ENCODE measurements at places on chromosomes 3 and 15. TPM values are rescaled to one million over a fixed set of nuclear protein-coding genes. Genes with fewer than 3 reads are reported as not detected.

SH2D7 gene
- not detected for total RNA-seq

PP2D1 gene
- total RNA-seq, result not detected

IGDCC3 gene
- 0.48 TPM for total RNA-seq

SLC51A gene
- not detected for total RNA-seq

ACKR2 gene
- 0.19 TPM for total RNA-seq

CCR2 gene
- not detected for total RNA-seq

DLEC1 gene
- total RNA-seq, result 0.24 TPM

ZNF620 gene
- total RNA-seq, result 4.8 TPM

SNRPA1 gene
- 39.9 TPM for total RNA-seq

PHLDB2 gene
- 134 TPM for total RNA-seq

SERINC4 gene
- not detected for total RNA-seq

GRCh38 chr15:77543159-77543882 is 89.4 kb downstream of the LINGO1 start:
- H3K4me3 ChIP-seq, result peak overlapping the region; percentile 47
- peak; percentile 96 for DNase-seq
- no peaks in the 10 kb centered on the region for H3K27me3 ChIP-seq
- H3K36me3 ChIP-seq, result no peaks in the 10 kb centered on the region

DNA sequence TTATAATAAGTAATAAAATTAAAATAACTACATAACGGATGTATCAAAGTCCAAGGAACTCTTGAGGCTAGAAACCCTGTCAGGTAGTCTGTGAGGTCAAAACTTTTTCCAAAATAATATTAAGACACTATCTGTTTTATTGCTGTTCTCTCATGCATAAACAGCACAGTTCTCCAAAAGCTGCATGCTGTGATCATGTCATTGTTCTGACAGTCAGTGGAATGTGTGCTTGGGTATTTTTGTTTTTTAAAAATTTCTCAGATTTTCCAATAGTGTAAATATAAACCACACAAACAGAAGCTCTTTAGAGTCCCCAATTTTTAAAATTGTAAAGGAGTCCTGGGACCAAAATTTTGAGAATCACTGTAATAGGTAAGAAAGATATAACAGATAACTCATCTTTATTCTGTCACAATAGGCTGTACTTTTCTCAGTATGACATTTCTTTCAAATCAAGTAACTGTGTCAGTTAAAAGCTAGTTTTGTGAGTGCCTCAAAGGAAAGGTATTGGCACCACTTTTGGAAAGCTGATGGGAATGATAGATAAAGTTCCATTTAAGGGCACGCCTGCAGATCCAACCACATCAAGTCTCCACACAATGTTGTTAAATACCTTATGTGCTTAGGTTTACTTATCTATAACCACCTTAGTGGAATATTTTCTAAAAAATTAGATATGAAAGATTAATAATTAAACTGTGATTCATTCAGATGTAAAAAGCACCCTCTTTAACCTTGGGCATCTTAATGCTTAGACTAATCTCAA is 49.3 kb downstream of the CEP152 start:
- no peaks in the 10 kb centered on the region for H3K4me1 ChIP-seq
- no peaks in the 10 kb centered on the region for H3K27me3 ChIP-seq
- no peak for DNase-seq
- H3K27ac ChIP-seq, result no peak overlapping the region
- H3K4me3 ChIP-seq, result no peak overlapping the region
- H3K36me3 ChIP-seq, result peaks cover 27% of the 10 kb centered on the region

DNA sequence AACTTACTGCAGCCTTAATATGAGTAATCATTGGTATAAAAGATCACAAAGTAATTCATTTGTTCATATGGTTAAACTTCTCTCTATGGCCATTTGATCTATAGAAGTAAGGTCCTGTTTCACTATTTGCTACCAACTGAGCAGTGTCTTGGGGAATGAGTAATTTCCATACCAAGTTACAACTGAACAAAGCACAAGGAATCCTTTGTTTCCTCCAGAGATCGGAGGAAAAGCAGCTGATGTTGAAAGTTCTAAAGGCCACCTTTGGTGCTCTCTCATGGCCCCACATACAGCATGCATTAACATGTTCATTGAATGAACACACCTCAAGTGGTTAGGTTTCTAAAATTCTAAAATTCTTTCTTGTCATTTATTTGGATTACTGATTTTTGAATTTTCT is 7.1 kb upstream of the CNTN3 start:
- peaks cover 10% of the 10 kb centered on the region for H3K27me3 ChIP-seq
- no peak overlapping the region for H3K27ac ChIP-seq
- no peak overlapping the region for H3K4me3 ChIP-seq
- no peaks in the 10 kb centered on the region for H3K4me1 ChIP-seq

- H3K4me1 ChIP-seq, result peaks cover 19% of the 10 kb centered on the region
- H3K4me3 ChIP-seq, result peak overlapping the region; percentile 93
- peaks cover 19% of the 10 kb centered on the region for H3K36me3 ChIP-seq
- peak overlapping the region; percentile 92 for H3K27ac ChIP-seq
Observed at GRCh38 chr3:149752788-149753136, 473 bp upstream of the COMMD2 start.

DNA sequence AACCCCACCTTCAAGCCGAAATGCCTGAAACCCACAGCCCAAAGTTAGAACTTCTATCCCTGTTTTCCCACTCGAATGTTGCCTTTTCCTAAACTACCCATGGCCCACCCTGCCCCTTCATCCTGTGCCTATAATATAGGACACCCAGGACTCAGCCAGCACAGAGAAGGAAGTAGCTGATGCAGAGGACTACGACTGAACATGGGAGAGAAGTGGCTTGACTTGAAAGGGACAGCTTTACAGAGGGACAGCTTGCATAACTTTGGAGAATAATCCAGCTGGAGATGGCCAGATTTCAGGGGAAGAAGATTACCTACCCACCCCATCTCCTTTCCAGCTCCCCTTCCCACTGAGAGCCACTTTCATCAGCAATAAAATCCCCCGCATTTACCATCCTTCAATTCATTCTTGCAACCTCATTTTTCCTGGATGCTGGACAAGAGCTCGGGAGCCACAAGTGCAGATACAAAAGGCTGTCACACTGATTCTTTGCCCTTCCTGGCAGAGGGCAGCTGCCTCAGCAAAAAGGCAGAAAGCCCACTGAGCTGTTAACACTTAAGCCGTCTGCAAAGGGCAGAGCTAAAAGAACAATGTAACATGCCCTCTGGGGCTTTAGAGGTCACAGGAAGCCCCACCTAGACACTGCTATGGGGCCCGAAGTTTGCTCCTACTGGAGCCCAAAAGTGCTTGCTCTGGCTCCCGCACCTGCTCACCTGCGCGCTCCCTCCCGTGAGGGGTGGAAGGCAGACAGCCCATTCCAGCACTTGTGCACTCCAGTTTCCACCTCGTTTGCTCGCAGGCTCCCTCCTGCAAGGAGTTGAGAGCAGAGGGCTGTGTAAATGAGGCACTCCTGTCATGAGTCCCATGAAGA is 224.0 kb downstream of the TBC1D5 start:
- H3K4me3 ChIP-seq, result no peak overlapping the region
- H3K36me3 ChIP-seq, result no peaks in the 10 kb centered on the region
- DNase-seq, result no peak
- H3K27ac ChIP-seq, result no peak overlapping the region
- H3K27me3 ChIP-seq, result no peaks in the 10 kb centered on the region

DNA sequence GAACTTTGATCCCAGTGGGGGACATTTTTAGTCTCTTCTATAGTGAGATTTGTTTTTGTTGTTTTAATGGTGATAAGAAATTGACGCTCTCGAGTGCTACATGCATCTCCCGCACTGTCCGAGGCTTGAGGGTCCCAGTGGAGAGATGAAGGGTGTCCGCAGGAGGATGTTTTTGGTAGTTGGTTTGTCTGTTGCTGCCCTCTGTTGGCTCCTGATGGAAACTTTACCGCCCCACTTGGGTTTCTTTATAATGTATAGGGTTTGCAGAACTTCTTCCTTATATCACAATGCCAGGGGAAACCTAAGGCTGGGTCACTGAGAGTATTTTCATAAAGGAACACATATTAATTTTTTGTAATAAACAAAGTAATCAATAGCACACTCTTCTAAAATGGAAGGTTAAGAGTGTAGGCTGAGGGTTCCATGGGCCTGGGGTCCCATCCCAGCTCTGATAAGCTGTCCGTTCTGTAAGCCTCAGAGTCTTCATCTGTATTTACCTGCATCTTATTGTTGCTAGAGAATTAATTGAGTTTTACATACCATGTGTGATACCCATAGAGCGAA is 185.3 kb upstream of the FEZF2 start:
- no peak overlapping the region for H3K27ac ChIP-seq
- H3K27me3 ChIP-seq, result peaks cover 8% of the 10 kb centered on the region
- H3K4me1 ChIP-seq, result peaks cover 3% of the 10 kb centered on the region
- DNase-seq, result no peak
- H3K4me3 ChIP-seq, result no peak overlapping the region
- no peaks in the 10 kb centered on the region for H3K36me3 ChIP-seq

DNA sequence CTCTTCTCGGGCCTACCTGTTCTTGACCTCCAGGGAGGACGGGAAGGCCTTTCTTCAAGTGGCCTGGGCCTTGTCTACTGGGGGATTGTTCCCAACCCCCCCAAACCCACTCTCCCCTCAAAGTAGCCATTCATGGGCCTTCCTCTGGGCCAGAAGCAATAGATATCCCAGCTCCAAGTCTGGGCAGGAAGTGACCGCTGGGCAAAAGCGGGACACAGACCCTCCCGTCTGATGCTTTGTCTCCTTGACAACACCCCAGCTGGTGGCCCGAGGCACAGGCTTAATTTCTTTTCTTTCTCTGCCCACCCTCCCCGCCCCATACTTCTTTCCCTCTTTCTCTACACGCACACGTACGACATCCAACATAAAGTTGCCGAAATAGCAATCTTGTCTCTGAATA is 41.4 kb upstream of the FEZF2 start:
- DNase-seq, result no peak
- no peaks in the 10 kb centered on the region for H3K36me3 ChIP-seq
- peaks cover 3% of the 10 kb centered on the region for H3K4me1 ChIP-seq

DNA sequence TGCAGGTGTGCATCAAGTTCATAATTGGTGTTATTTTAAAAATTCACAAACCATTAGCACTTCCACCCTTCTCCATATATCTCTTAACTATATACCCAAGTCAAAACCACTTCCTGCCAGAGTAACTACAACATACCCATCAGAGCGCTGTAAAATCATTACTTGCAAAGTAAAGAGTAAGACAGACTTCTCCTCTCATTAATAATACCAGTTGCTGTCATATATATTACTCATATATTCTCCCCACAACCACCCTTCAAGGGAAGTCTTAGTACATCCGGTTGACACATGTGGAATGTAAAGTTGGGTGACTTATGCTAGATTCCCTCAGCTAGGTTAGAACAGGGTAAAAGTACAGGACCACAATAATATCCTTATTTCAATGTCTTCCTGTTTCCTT is 5.6 kb downstream of the TERC start:
- DNase-seq, result no peak
- H3K4me1 ChIP-seq, result peaks cover 5% of the 10 kb centered on the region
- no peaks in the 10 kb centered on the region for H3K36me3 ChIP-seq
- H3K4me3 ChIP-seq, result no peak overlapping the region

DNA sequence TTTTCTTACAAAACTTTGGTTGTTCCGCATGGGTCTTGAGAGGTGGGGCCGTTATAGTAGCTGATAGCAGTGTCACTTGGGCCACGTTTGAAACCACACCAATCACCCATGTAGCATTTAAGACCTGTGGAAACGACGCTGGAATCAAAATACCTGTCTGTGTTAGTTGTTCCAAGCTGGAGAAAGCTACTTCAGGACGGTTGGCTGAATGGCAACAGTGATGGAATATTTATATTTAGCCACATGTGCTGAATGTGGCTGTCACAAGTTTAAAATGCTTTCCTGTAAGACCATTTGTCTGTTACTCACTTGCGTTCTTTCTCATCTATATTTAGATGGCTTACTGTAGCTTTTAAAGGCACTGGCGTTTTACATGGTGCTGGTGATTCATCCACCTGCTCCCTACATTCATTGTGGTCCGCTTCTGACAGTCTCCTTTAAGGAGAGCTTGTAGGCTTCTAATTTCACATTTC is 1.4 kb downstream of the DNAJA4 start:
- no peak overlapping the region for H3K4me3 ChIP-seq
- peaks cover 19% of the 10 kb centered on the region for H3K27me3 ChIP-seq
- H3K4me1 ChIP-seq, result no peaks in the 10 kb centered on the region
- no peak overlapping the region for H3K27ac ChIP-seq
- DNase-seq, result no peak

DNA sequence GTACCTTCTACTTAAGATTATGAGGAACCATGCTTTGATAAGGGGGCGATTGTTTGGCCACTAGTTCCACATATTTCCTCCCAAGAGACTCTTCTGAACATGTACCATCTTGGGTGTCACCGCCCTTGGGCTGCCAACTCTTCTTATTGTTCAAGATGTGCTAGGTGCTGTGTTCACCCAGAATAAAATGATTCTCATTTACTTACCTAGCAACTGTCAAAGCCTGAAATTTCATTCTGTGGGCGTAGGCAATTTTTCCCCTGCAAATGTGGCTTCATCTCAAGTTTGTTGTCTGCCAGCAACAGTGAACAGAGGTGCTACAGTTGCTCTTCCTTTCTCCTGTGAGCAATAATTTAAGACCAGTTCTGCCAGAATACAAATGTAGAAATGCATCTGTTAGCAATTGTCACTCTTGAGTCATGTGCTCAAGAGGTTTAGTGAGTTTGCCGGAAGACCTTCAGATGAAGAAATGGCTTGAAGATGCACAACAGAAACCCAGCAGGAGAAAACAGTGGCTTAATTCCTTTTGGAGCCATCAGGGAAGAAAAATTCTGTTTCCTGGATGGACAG is 41.3 kb upstream of the RARB start:
- no peak for DNase-seq
- H3K4me1 ChIP-seq, result peaks cover under 1% of the 10 kb centered on the region

DNA sequence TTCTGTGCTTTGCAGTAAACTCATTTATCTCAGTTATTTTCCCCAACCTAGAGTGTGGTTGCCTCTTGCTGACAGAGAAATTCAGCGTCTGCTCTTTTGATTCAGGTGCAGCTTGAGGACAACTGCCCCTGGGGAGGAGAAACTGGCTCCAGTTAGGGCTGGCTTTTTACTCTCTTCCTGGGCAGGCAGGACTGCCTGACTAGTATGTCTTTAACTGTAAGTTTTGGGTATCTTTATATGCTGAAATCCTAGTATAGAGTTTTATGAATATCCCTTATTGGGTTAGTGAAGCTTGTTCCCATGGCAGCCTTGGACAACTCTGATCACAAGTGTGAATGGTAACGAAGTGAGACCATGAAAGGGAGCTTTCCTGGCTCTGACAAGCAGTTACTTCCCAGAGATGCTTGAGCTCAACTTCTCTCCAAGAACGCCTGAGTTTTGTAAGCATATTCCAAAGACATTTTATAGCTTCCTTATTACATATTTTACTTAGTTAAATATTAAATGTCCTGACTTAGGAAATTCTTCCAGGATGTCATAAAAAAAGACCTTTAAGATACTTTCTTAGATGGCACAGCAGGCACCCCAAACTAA is 27.1 kb downstream of the CCNB2 start:
- H3K27me3 ChIP-seq, result no peaks in the 10 kb centered on the region
- H3K27ac ChIP-seq, result no peak overlapping the region
- no peak for DNase-seq
- no peaks in the 10 kb centered on the region for H3K4me1 ChIP-seq
- peaks cover 69% of the 10 kb centered on the region for H3K36me3 ChIP-seq
